Activated effector memory CD4-positive, alpha-beta T cell treated with Interleukin-2 at 50 U/mL for 16 hours (primary cell): ENCODE measurements at places on chromosomes 3 and 15.

DNA sequence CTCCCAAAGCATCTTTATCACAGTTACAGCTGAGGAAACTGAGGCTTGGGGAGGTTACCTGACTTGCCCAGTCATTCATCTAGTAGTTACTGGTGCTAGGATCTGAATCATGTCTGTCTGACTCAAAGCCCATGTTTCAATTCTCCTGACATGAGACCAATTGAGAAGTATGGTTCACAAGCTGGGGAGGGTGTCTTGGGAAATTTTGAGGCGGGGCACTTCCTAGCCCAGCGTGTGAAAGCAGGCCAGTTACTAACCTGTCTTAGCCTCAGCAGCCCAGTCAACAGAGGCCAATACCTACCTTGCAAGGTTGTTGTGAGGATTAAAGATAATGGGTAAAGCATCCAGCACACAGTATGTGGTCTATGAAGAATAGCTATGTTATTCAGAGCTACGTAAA is 37.0 kb downstream of the CLDN18 start:
- DNase-seq, result no peak

- DNase-seq, result no peak
Observed at GRCh38 chr3:146222204-146223046, 28.5 kb downstream of the PLSCR4 start.

DNA sequence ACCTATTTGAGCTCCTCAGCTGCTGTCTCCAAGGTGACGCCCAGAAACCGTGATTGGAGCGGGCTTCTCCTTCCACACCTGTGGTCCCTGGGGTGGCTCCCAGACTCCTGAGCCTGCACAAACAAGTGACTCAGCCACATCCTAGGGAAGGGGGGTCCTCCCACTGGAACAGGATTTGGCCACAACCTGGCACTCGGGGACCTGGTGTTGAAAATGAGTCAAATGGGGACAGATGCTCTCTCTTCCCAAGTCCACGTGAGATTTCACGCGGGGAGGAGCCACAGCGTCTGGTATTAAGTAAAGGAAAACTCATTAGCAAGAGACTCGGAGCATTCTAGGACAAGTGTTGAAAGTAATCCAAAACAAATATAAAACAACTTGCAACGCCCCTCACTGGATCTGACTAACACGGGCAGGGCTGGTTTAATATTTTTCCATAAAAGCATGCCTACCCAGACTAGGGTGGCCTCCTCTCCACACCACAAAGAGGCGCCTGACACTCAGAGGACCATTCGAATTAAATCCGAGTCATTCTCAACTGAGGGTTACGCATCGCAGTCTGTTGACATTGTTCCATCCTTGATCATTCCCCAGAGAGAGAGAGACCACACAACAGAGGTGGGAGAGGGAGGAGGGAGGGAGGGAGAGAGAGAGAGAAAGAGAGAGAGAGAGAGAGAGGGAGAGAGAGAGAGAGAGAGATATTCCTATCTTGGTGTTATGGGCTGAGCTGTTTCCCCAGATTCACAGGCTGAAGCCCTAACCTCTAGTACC is 74.4 kb downstream of the MGLL start:
- no peak for DNase-seq

DNA sequence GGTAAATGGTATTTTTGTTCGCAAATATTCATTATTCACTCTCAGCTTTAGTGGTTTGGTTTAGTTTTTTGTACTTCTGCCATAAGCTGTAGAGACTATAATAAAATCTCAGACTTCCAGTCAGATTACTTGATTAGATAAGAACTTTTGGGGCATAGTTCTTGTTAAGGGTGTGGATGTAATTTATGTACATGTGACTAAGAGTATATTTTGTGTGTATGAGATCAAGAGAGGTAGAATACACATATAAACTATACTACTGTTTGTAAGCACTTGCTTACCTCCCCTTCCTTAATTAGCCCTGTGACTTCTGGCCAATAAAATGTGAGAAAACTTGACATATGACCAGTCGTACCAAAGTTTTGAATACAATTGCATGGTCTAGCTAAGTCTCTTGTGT is 12.0 kb downstream of the CNTN3 start:
- no peak for DNase-seq

- no peak for DNase-seq
Observed at GRCh38 chr3:4823986-4824925, 155.0 kb upstream of the BHLHE40 start.

- DNase-seq, result no peak
Observed at GRCh38 chr3:146274833-146275232, 23.9 kb upstream of the PLSCR4 start.
